ENCODE measurements at places on chromosomes 16 and 17.

DNA sequence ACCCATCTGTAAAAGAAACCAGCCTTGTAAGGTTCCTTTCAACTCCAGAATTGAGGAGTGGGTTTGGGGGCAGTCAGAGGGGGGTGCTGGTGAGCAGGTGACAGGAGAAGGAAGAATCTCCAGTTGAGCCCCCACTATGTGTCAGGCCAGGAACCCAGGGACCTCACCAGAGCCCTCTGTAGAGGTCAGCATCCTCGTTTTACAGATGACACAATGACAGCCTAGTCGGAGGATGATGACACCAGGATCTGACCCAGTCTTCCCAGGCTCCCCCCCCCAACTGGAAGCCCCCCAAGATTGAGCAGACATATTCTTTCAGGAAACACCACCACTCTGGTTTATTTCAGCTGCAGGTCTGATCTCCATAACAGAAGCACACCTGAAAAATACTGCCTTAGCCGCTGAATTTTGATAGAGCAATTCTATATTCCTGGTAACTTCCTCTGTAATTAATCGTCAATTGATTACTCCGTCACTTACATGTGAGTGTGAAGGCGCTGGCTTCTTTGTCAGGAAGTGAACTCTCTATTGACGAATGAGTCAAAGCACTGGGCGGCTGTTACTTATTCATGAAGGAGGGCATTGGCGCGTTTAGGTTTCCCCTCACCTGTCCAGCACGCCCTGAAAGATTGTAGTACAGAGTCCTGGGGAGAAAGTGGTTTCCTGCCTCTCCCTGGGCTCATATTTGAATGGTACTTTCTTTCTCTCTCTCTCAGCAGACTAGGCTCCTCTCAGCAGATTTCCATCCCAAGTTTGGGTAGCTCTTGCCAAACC lies 21.2 kb downstream of the SOCS3 start:
- no peak for DNase-seq

DNA sequence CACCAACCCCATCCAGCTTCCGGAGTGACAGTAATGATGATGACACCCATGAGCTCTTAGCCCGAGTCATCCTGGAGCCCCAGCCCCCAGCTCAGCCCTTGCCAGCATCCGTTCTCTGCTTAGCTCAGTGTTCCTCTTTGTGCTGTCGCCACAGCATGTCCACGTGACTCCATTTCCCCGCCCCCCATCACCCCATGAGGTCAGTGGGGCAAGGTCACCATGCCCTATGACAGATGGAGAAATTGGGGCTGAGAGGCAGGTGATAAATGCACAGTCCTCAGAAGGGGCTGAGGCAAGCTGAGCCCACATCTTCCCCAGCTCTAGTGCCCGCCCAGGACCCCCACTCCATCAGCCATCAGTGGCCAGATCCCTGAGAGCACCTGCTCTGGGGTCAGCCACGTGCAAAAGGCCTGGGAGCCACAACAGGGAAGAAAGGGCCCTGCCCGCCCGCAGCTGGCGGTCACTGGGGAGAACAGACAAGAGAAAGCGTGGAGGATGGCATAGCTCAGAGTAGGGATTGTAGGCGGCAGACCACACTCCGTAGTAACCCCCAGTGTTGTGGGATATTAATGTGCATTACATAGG lies 17.1 kb downstream of the ITGB4 start:
- DNase-seq, result no peak

DNA sequence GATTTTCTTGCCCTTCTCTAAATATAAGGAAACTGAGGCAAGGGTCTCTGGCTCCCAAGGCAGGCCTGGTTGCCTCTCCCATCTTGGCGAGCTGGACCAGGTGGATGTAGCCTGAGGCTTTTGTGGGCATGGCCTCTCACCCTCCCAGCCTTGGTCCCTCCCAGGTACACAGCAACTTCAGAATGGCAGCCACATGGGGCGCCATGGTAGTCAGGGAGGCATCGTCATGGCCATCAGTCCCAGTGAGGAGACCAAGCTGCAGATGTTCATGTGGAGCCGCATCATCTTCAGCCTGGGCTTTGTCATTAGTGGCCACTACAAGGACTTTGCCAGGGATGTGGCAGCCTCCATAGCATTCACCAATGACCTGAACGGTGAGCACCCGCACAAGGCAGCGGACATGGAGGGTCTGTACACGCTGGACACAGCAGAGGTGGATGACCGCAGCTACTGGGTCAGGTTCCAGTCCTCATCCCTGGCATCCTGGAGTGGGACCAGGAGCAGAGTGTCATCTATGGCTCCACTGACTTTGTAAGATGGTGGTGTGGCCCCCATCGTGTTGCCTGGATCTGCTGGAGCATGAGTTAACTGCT lies 165.8 kb upstream of the ZNF267 start:
- no peak for DNase-seq

DNA sequence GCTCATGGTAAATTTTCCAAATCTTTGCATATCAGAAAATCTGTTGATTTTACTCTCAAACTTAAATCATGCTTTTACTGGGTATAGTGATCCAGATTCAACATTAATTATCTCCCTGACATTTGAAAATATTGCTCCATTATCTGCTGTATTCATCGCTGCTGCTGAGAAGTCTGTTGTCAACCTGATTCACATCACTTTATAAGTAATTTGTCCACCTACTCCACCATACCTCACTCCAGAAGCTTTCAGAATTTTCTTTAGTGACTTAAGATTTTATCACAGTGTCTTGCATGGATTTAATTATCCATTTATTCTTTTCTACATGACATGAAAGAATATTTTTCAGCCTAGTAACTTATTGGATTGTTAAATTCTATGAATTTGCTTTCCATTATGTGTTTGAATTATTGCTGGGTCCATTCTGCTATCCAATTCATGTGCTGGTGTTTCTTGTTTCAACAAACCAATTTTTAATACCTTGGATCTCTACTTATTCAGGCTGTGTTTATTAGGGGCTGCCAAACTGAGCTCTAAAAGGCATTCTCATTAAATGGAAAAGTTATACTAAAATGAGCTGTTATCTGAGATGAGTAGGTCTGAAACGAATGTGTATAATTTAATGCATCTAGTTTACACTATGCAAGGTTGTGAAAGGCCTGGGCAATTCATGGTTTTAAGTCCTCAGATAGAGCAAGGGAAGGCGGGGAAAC lies 519.3 kb upstream of the CDH11 start:
- DNase-seq, result no peak

DNA sequence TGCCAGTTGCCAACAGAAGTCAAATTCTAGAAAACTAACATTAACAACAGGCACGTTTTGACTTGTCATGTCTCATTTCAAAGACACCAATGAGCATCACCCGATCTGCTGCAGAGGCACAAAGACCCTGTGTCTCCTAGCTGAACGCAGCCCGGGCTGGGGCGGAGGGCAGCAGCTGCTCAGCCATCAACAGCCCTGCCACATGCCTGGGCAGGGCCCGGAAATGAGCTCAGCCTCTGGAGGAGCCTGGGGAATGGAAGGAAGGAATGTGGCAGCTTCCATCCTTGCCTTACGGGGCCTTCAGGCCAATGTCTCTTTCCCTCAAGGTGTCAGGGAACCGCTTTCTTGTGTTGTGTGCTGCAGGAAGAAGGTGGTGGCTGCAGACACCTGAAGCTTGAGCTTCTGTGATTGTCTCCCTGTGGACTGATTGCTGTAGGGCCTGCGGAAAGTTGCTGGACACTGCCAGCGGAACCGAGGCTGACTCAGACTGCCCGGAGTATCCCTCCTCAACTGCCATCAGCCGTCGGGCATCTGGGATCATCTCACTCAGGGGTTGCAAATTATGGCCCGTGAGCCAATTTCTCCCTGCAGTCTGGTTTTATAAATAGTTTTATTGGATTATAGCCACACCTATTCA lies 7.3 kb downstream of the CDH13 start:
- DNase-seq, result no peak

- no peak for DNase-seq
These were observed 10.8 kb upstream of the HSBP1 start for GRCh38 chr16:83797013-83797412.

DNA sequence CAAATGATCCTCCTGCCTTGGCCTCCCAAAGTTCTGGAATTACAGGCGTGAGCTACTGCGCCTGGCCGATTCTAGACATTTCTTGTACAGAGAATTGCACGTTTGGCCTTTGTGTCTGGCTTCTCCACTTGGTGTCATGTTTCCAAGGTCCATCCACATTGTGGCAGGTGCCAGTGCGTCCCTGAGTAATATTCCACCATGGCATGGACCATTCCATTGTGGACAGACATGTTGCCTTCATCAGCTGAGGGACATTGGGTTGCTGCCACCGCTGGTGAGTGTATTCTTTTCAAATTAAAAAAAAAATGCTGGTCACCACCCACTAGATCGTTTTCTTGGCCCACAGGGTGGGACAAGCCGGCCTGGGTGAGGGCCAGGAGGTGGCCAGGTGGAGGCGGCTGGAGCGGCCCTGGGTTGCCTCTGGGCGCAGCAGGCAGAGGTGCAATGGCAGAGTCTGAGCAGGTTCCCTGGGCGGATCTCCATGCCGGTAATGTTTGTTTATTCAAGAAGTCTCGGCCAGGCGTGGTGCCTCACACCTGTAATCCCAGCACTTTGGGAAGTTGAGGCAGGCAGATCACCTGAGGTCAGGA lies 274.1 kb downstream of the SEC14L1 start:
- no peak for DNase-seq

- no peak for DNase-seq
These were observed 17.5 kb downstream of the ALOX15B start for GRCh38 chr17:8056232-8056975.

DNA sequence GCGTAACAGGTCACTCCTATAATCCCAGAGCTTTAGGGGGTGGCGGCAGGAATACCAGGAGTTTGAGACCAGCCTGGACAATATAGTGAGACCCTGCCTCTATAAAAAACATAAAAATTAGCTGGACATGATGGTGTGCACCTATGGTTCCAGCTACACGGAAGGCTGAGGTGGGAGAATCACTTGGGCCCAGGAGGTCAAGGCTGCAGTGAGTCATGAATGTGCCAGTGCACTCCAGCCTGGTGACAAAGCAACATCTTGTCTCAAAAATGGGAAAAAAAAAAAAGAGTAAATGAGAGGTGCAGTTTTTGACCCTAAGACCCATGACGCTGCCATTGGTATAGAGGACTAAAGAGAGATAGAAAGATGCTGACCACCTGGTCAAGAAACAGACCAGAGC lies 16.1 kb downstream of the PARN start:
- DNase-seq, result no peak

- no peak for DNase-seq
These were observed 1.0 kb downstream of the SLC16A6 start for GRCh38 chr17:68289936-68290267.

- DNase-seq, result no peak
These were observed 1.5 kb downstream of the BANP start for GRCh38 chr16:87952751-87953150.

GRCh38 chr17:42669977-42670788 lies 6.6 kb downstream of the PLEKHH3 start:
- no peak for DNase-seq

Measured in brain pericyte (primary cell).